Endothelial cell of umbilical vein (primary cell): ENCODE measurements at places on chromosomes 11 and 22.

GRCh38 chr22:28398355-28398754 lies 281.3 kb downstream of the TTC28 start:
- DNase-seq = no peak

DNA sequence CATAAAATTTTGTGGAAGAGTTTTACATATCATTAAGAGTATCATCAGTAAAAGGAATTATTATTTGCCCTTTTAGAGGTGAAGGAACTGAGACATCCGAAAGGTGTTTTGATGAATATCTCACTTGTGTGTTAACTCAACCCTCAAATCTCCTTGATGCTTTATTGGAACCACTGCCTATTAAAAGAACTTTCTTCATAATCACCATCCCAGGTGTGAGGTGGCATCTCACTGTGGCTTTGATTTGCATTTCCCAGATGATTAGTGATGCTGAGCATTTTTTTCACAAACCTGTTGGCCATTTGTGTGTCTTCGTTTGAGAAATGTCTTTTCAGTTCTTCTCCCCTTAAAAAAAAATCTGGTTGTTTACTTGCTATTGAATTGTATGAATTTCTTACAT lies 134.0 kb upstream of the SYN3 start:
- no peak for DNase-seq

- DNase-seq = peak; percentile 38
Observed at GRCh38 chr11:7904917-7905316, 26.2 kb downstream of the OR10A6 start.

GRCh38 chr22:17284888-17285287 lies 65.7 kb upstream of the ADA2 start:
- no peak for DNase-seq

- DNase-seq = no peak
Observed at GRCh38 chr11:66181632-66182315, 86.7 kb upstream of the RAB1B start.

- DNase-seq = no peak
Observed at GRCh38 chr11:1571760-1572196, 293 bp downstream of the DUSP8 start.

DNA sequence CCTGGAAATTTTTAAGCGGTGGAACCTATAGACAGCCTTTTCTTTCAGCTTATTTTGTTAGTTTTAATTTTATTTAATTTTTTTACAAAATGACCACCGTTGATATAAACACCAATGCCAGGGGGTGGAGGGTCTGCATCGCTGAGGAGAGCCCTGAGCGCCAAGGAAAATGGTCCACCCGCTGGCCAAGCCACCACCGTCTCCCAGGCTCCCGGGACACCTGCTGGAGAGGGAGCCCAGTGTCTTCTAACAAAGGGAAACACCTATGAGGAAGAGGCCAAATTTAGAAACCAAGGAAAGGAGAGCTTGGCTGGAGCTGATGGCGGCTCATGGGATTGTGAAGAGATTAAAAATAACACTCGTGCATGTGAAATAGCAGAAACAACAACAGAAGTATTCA lies 288 bp upstream of the KRTAP5-8 start:
- DNase-seq = no peak

DNA sequence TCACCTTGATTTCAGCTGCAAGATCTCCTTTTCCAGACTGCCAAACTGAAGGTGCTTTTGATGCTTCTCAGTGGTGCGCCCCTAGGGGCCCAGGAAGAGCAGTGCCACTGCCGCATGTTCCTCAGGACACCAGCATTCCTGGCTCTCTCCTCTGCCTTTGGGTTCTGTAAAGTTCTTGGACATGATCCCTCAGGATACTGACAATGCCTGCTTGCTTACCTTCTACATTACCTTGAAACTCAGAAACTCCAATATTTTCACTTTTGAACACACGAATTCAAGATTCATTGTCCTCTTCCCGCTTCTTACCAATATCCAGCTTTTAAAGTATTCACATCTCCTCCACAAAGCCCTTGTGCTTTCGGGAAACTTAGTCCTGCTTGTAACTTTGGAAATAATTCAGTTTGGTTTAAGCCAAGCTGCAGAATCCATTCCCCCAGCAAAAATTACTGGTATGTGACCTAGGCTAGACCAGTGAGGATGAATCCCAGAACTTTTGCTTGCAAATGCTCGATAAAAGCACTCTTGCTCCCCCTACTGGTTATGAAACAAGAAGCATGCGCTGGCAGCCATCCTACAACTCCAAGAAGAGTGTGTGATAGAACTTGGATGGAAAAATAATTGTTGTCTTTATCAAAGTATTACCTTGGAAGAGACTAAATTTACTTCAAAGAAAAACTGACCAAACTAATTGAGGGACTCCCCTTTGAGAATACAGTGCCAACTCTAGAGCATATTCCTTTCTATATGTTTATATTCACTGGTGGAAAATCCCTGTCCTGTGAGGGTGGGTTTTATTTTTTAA lies 16.5 kb upstream of the OR5B21 start:
- peak; percentile 85 for DNase-seq

GRCh38 chr11:118608360-118609227 lies 1.2 kb downstream of the PHLDB1 start:
- peak; percentile 65 for DNase-seq

GRCh38 chr11:91248199-91248807 lies 976.3 kb upstream of the FAT3 start:
- peak; percentile 56 for DNase-seq

DNA sequence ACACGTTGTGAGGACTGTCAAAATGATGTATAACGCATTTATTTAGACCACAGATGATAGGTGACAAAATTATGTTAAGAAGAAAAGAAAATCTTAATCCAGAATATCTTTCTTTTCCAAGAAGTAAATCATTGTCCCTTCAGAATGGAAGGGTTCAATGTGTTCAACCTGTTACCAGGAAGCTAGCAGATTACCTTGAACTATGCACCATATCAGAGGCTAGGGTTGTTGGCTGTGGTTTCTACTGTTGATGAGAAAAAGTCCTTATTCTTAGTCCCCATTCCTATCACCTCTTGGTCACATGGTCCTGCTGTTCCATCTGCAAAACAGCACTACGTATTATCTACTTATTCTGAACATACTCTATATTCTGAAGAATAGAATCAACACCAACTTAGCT lies 339.5 kb upstream of the CADM1 start:
- no peak for DNase-seq

GRCh38 chr11:17015627-17016126 lies 1.5 kb upstream of the PLEKHA7 start:
- DNase-seq = no peak

DNA sequence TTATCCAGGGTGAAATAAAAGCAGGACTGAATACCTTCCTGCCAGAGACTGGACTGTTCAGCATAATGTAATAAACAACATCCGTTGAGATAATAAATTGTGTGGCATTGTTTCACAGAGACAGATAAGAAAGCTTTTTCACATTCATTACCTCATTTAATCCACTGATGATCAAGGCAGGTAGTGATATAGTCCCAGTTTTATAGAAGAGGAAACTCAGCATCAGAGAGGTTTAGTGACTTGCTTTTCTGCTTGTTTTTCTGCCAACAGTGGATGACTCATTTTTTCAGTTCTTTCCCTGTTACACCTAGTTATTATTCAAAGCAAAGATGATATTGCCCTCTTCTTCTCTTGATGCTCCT lies 4.0 kb downstream of the MYO18B start:
- DNase-seq = peak; percentile 73

DNA sequence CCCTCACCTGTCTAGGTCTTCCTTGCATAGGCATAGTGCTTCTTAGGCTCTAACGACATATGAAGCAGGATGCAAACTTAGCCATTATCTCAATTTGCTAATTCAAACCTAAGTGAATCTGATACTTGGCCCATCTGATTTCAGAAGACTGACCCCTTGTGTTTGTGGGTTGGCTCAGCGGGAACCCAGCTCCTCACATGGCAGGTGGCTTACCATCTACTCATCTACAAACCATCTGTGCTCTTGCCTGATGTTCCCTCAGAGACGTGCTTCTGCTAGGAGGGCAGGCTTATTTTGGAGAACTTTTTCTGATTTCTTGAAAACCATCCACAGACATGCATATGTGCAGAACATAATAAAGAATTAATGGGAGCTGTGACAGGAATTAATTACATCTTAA lies 15.2 kb downstream of the ELMOD1 start:
- no peak for DNase-seq

DNA sequence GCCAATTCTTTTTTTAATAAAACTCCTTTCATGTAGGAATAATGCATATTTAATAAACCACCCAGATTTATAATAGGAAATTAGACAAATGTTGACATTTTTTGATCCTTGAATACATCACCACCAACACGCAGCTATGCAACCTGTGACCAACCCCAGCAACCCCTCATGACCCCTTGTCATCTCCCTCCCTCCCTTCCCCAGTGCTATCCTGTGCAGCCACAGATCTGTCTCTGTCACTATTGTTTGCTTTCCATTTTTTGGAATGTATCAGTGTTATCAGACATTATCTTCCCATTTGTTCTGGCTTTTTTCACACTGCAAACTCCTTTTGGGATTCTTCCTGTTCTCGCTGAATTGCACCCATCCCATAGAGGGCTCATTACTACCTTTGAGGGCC lies 114.1 kb downstream of the VPREB1 start:
- DNase-seq = no peak

DNA sequence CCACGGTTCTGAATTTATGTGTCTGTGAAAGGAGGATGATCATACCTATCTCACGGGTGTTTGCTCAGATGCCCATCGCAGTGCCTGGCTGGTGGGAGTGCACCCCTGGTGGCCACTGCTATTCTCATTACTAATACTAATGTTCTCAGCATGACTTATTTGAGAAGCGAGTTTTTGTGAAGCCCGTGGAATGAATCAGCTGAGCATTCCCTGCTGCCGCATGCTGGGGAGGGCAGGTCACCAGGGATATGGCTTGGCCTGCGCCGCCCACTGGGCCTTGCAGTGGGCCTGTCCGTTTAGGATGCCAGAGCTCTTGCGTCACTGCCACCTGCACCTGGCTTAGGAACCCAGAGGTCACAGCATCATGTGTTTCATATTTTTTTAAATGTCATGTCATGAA lies 16.9 kb downstream of the CTTN start:
- no peak for DNase-seq

DNA sequence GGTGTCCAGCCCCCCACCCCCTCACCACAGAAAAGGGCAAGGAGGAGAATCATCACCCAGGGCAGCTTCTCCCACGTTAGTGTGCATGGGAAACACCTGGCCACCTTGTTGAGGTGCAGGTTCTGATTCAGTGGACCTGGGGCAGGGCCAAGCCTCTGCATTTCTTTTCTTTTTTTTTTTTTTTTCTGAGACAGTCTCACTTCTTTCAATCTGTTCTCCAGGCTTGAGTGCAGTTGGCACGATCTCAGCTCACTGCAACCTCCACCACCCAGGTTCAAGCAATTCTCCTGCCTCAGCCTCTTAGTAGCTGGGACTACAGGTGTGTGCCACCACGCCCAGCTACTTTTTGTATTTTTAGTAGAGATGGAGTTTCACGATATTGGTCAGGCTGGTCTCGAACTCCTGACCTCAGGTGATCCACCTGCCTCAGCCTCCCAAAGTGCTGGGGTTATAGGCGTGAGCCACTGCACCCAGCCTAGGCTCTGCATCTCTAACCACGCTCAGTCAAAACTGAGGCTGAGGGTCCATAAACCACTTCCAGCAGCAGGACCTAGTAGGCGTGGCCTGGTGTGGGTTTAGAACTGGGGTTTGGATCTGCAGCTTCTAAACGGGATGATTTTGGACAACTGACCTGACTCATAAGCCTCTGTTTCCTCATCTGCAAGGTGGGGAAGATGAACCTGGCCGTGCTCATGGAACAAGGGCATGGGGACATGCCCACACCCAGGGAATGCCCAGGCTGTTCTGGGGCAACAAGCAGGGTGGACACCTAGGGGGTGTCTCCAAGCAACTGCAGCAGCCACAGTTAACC lies 734 bp downstream of the ZP1 start:
- no peak for DNase-seq

GRCh38 chr22:48926643-48927042 lies 901.0 kb downstream of the BRD1 start:
- DNase-seq = no peak

- no peak for DNase-seq
Observed at GRCh38 chr11:119480380-119481020, 57.5 kb upstream of the THY1 start.

- no peak for DNase-seq
Observed at GRCh38 chr11:87369888-87370287, 332.2 kb downstream of the TMEM135 start.

- DNase-seq = no peak
Observed at GRCh38 chr11:132595711-132596134, 936.6 kb downstream of the OPCML start.

- DNase-seq = no peak
Observed at GRCh38 chr11:9639985-9640384, 23.9 kb upstream of the SWAP70 start.

DNA sequence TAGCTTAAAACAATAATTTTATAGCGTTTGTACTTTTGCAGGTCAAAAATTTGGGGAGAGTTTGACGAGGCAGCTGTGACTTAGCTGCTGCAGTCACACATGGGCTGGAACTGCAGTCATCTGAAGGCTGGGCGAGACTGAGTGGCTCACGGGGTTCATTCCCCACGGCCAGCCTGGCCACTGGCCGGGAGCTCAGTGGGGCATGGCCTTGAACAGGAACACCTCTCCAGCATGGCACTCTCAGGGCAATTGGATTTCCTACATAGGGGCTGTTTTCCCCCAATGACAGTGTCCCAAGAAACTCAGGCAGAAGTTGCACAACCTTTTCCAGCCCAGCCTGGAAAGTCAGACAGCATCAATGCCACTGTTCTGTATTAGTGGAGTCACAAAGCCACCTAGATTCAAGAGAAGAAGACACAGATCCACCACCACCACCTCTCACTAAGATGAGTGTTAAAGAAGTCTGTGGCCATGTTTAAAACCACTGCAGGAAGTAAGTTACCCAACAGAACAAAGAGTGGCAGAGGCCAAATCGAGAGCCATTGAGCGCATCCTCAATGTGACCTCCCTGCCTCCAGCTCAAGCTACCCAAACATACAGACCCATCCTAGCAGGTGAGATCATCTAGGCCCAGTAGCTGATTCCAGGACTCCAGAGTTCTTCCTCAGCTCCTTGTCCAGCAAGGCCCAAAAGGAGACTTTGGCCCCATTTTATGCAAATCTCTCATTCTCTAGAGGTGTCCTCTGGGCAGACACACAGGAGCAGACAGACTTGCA lies 618.7 kb upstream of the CADM1 start:
- no peak for DNase-seq

- DNase-seq = no peak
Observed at GRCh38 chr22:30265823-30266444, 717 bp downstream of the OSM start.

GRCh38 chr11:3010004-3010403 lies 17.9 kb upstream of the NAP1L4 start:
- no peak for DNase-seq

GRCh38 chr11:66328031-66328301 lies 8.3 kb downstream of the RIN1 start:
- DNase-seq = no peak

GRCh38 chr11:34145847-34146381 lies 40.5 kb downstream of the NAT10 start:
- DNase-seq = no peak
